ENCODE measurements at places on chromosomes 7 and 10.
A peak's percentile ranks its signal among the peaks of the same experiment; 100 is the strongest.

GRCh38 chr7:27235387-27236311, 7.0 kb upstream of the EVX1 start:
- no peak for DNase-seq

GRCh38 chr7:37920305-37920848, at the start of gene EPDR1:
TSS of gene EPDR1 (plus strand) at chr7:37920640. CDS start at chr7:37920940, 300 bp downstream.
- DNase-seq: peak; percentile 70

GRCh38 chr7:149171892-149172533, 23.3 kb upstream of the ZNF282 start:
- peak; percentile 45 for DNase-seq

DNA sequence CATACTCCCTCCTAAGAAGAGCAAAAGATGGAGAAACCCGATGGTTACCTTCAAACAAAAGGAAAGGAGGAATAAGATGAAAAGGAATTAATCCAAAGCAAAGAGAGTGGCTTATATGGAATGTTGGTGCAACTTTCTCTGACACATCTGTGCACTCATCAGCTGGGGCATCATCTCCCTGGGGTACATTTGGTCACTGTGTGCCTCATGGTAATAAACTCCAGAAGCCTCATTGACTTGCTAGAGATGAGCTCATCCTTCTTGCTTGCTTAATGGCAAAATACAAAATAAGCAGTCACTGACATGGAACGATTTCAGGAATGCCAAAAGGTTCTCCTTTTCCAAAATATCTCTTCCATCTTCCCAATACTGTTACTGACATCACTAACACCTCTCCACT, 22.5 kb downstream of the CAV1 start:
- peak; percentile 41 for DNase-seq

DNA sequence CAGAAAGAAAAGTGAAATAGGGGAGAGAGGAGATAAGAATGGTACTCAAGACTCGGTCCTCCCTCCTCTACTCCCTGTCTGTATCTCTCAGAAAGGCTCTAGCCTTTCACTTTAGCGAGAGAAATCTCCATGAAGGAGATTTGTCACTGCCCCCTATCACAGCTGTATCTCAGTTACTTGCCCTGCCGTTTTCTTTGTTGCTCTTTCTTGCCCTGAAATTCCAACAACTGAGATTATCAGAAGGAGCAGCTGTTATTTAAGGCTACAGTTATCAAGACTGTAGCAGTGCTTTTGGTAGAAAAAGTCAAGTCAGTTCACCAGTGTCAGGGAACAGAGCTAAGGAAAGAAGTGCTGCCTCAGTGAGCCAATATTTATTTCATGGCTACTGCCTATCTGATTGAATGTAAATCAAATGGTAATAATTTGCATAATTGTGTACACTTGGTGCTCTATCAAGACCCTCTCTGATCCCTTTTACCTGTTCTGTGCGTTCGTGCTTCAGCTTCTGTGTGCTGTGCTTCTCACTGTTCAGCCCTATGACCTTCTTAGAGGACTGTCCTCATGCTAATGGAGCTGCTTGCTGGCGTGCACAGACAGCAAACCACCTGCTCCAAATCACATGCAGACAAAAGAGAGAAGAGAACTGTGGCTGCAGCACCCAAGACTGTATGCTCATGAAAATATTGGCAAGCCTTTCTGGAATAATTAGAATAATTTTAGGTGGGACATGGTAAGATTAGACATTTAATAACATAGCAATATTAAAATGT, 180.2 kb upstream of the FAM3C start:
- DNase-seq: no peak

GRCh38 chr7:152673897-152674296, 2.0 kb downstream of the XRCC2 start:
- DNase-seq: no peak

DNA sequence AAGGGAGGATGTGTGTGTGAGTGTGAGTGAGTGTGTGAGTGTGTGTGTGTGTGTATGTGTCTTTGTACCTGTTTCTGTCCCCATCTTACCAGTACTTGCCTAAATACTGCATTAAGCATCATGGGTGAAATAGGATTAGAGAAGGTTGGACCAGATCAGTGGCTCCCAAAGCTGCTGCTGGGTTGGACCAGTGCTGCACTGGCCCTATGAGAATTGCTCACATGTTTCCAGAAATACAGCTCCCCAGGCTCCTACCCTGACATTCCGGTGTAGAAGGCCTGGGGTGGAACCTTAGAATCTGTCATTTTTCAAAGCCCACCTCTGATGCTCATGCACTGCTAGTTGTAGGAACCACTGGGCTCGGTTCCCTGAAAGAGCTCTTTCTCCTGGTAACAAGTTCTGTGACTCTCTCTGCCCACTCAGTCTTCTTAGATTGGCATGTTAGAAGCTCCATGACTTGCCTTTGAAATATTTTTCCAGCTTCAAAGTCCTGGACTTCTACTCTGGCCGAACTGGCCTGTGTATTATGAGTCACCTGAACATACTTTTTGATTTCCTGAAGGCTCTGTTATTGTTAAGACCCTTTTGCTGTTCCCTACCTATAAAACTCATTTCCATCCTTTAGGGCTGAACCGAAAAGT, 224.7 kb downstream of the CUX1 start:
- DNase-seq: peak; percentile 87

- no peak for DNase-seq
Observed at GRCh38 chr10:51918440-51918839, 219.0 kb upstream of the CSTF2T start.

- peak; percentile 94 for DNase-seq
Observed at GRCh38 chr7:2821161-2821841, 22.8 kb downstream of the GNA12 start.

- DNase-seq: no peak
Observed at GRCh38 chr10:127877116-127877515, 15.6 kb downstream of the CLRN3 start.

DNA sequence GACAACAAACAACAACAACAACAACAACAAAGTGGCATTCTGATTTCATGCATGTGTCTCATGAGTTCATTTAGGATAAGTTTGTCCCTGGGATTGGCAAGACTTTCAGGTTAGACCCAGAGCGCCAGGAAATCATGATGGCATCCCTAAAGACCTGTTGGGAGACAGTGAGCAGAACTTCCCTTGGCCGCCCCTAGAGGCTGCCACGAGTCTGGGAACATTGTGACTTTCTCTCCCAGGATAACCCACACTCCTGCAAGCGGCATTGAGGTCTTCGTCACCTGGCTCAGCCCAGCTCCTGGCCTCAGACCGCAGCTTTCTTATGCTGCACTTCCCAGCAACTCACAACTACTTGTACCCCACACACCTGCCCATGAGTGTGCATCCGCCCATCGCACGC, 80.5 kb upstream of the RNF32 start:
- DNase-seq: no peak

GRCh38 chr7:43449577-43449976, 133.3 kb upstream of the STK17A start:
- DNase-seq: no peak

DNA sequence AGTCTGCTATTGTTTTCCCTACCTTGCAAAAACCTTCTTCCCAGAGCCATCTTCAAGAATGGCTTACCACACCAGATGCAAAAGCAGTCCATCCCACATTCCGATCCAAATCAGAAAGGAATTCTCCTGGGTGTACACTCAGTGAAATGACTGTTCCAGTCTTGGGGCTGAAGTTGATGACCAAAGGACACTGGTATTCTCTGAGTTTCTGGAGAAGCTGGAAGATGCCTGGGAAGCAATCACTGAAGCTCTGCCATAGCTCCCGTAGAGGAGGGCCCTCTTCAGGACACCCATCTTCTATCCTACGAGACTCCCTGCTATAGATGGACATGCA, 155.7 kb downstream of the LCOR start:
- no peak for DNase-seq

DNA sequence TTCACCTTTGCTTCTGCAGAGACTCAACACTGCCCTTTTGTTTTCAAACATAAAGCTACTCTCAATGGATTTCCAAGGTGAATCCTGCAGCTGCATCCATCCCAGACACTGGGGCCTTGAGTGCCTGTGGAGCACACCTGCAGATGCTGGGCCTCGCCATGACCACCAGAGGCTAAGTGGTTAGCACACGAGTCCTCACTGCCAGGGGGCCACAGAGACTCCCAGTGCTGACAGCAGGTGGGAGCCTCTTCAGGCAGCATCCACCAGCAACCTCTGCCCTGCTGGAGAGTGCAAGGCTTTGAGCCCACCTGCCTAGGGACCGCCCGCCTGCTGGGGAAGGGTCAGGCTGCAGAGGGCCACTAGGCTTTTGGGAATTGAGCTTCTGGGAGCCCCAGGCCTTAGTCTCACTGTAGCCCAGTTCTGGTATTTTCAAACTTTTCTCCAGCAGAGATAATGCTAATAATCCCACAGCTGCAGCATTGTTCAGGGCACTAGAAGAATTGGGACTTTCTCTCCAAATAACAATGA, 9.4 kb upstream of the HPS1 start:
- no peak for DNase-seq
